Endothelial cell (in vitro differentiated cells): ENCODE measurements at places on chromosomes 2 and 18. TPM values are rescaled to one million over a fixed set of nuclear protein-coding genes. Genes with fewer than 3 reads are reported as not detected.

- H3K27ac ChIP-seq, result no peak overlapping the region
- H3K27me3 ChIP-seq, result no peaks in the 10 kb centered on the region
- no peak for DNase-seq
- no peaks in the 10 kb centered on the region for H3K36me3 ChIP-seq
Observed at GRCh38 chr2:104052356-104052755, 801.6 kb upstream of the POU3F3 start.

- no peak overlapping the region for H3K4me3 ChIP-seq
- no peak overlapping the region for H3K27ac ChIP-seq
- H3K4me1 ChIP-seq, result peaks cover 6% of the 10 kb centered on the region
- DNase-seq, result no peak
- H3K27me3 ChIP-seq, result peaks cover 3% of the 10 kb centered on the region
Observed at GRCh38 chr2:235958221-235958930, 209.8 kb downstream of the GBX2 start.

GRCh38 chr2:39390216-39390615 lies 46.9 kb downstream of the MAP4K3 start:
- no peaks in the 10 kb centered on the region for H3K36me3 ChIP-seq
- no peak overlapping the region for H3K27ac ChIP-seq

DNA sequence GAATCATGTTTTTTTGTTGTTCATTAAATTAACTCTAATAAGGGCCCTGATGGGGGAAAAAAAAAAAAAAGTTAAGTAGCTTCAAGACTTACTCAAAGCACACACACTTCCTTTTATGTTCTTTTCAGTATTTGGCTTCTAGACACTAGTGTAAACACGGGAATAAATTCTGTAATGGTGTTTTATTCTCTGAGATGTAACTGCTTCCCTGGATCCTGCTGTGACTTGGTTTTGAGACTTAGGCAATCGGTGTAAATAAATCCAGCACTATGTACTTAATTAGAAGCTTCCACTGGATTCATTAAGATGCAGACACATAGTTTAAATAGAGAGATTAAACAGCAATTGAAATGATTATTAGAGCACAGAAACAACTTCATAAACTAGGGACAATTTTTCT lies 26.1 kb upstream of the AP1S3 start:
- H3K4me3 ChIP-seq, result no peak overlapping the region
- no peak overlapping the region for H3K27ac ChIP-seq
- peaks cover 8% of the 10 kb centered on the region for H3K4me1 ChIP-seq

Gene CIB4
- total RNA-seq, result not detected

Gene NIF3L1
- 14.2 TPM for total RNA-seq

Gene C2orf72
- total RNA-seq, result 5.4 TPM
